ENCODE measurements at places on chromosomes 7 and 10.

GRCh38 chr7:113774182-113774807 is 144.5 kb downstream of the PPP1R3A start:
- DNase-seq, result peak; percentile 18

DNA sequence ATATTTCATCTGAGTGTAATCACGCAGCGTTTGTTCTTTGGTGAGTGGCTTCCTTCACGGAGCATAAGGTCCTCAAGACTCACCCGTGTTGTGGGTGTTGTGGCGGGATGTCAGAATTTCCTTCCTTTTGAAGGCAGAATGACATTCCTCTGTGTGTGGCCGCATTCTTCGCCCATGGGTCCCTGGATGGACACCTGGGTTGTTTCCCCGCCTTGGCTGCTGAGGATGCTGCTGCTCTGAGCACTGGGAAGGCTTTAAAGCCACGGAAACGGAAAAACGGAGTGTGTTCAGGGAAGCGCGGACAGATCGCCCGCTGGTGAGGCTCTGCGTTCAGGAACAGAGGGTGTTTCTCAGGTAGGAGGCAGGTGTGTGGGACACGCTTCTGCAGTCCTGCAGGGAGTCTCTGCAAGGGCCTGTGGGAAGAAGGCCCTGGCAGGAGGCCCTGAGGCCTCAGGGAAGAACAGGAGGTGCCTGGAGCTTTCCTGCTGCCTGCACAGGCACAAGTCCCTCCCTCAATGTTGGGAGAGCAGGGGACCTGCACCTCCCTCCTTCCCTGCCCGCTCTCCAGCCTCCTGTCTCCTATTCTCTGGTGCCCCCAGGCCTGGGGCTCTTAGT is 35.7 kb upstream of the SHH start:
- no peak for DNase-seq

DNA sequence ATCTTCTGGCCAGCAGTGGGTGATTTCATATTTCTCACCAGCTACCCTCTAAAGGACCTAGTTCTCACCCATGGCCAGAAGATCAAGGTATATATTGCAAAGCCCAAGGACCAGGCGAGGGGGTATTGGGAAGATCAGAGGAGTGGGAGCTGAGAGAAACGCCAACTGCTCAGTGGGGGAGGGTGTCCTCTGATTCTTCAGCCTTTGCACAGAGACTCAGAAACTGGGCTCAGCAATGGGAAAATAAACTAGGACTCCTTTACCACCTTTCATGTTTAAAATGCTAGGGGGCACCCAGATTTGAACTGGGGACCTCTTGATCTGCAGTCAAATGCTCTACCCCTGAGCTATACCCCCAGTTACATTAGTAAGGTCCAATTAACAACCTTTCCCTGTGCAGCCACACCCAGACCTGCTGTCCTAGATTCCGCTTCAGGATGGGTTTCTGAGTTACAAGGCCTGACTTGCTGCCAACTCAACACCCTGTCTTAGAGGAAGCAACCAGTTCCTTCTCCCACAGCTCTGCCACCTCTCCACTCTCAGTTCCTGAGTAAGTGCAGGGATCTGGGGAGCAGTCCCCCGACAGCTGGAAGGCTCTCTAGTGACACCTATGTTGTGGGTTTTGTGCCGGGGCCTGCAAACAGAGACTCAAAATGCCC is 93.5 kb downstream of the ZNF783 start:
- DNase-seq, result peak; percentile 95

GRCh38 chr7:151244841-151245346 is 3.6 kb downstream of the SMARCD3 start:
- DNase-seq, result no peak

DNA sequence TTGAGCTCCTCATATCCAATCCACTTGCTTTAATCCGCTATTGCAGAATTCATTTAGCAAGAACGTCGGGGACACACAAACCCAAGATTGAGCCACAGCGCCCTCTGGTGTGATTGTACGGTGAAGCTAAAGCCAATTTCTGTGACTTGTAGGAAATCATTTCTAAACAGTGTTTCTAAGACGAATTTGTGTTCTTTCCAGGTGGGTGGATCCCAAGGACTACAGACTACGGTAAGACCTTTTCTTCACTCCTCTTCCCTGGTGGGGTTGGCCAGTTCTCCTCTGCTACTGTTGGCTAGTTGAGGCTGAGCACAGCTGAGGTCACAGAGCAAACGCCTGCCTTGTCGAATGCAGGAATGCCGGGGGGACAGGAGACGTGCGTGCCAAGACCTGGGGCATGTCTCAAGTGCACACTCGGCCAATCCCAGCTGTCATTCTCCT is 5.2 kb downstream of the DMBT1 start:
- DNase-seq, result peak; percentile 62

- DNase-seq, result peak; percentile 46
Measured at GRCh38 chr7:130929896-130930659, 196.1 kb upstream of the KLF14 start.

GRCh38 chr7:46444256-46444655 is 523.2 kb upstream of the IGFBP3 start:
- no peak for DNase-seq

GRCh38 chr7:39624935-39625694 is 1.7 kb downstream of the RALA start:
- no peak for DNase-seq

GRCh38 chr7:132072165-132072564 is 504.1 kb downstream of the PLXNA4 start:
- no peak for DNase-seq

DNA sequence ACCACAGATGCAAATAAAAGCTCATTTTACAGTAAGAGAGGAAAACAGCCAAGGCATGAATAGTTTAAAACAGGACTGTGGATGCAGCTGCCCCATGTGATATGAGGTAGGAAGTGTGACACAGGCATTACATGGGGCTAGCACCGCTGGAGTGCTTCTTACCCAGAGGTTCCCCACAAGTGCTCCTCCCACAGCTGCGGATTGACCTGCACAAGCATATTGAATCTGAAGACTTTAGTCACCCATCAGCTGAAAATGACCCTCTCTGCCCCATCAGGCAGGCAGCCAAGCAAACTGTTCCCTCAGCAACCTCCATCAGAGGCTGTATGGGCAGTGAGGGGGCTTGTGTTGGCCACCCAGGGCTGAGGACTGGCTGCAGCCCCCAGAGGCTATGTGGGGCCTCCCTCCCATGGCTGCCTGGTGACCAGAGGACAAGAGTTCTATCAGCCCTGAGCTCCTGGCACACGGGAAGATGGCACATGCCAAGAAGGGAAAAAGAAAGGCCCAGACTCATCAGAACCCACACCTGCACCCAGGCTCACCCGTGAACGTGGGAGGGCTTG is 98.7 kb downstream of the TCERG1L start:
- no peak for DNase-seq

- no peak for DNase-seq
Measured at GRCh38 chr10:107481224-107481623, 316.7 kb upstream of the SORCS1 start.

DNA sequence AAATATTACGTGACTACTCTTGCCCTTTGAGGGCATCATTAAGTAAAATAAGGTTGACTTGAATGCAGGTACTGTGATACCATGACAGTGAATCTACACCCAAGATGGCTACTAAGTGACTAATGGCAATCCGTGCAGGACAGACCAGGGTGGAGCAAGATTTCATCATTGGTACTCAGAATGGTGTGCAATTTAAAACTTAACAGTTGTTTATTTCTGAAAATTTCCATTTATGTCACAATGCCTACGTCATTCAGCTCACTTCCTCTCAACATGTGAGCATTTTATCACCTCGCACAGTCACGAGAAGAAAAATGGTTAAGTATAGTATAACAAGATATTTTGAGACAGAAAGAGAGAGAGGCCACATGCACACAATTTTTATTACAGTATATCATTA is 50.3 kb upstream of the MET start:
- no peak for DNase-seq

GRCh38 chr7:83313931-83314330 is 151.2 kb upstream of the PCLO start:
- no peak for DNase-seq

DNA sequence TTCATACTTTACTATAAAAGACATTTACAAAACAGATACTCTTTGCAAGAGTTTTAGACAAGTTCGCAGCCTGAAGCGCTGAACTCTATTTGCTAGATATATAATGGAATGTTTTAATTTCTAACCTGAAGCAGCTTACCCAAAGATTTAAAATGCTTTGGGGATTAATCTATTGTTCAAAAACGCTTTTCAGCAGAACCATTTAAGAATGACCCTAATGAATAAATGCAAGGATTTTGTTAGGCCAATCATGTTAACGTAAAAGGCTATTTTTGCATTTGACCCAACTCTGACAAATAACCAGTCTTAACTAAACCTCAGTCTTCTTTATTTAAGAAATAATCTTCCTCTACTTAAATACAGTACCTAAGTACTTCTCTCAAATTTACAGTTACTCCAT is 406.7 kb upstream of the POT1 start:
- DNase-seq, result no peak

DNA sequence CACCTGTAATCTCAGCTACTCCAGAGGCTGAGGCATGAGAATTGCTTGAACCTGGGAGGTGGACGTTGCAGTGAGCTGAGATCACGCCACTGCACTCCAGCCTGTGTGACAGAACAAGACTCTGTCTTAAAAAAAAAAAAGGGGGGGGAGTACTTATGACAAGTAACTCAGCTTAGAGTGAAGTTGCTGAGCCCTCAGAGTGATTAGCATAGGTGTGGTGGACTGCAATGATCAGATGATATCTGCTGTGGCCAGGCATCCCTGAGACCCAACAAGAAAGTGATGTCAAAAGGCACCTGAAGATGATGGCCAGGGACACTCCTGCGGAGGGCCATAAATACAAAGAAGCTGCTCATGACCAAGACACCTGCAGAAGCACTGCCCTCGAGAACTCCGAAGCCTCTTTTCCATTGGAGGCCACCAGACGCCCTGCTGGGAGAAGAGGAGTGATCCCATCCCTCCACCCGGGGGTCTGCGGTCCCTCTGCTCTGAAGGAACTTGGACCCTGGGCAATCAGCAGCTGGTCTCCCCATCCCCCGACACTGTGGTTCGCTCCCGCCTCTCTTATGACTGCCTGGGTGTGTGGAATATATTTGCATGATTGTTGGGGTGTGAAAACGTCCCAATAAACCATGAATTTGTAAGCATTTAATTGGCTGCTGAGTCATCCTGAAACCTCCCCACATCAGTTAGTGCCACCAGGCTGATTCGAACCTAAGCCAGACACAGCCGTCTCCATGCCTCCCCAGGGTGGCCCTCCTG is 46.0 kb downstream of the RASGEF1A start:
- DNase-seq, result no peak

GRCh38 chr10:59801171-59801570 is 47.9 kb upstream of the MRLN start:
- DNase-seq, result no peak

- no peak for DNase-seq
Measured at GRCh38 chr7:149081914-149082313, 8.6 kb downstream of the ZNF786 start.

DNA sequence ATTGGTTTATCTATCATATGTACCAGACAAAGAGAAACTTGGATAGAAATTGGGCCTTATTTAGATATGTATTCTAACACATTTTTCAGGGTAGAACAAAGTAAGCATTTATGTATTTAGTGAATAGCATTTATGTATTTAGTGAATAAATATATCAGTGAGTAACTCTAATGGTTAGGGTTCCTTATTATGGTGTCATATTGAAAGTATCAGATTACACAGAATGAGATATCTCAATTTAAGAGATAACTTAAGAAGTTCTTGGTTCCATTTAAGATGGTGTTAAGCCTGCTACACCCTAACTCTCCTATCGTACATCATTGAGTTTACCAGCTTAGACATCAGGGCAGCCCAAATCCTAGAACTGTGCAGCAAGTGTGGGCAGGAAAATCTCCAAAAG is 35.9 kb upstream of the DMTF1 start:
- DNase-seq, result no peak

DNA sequence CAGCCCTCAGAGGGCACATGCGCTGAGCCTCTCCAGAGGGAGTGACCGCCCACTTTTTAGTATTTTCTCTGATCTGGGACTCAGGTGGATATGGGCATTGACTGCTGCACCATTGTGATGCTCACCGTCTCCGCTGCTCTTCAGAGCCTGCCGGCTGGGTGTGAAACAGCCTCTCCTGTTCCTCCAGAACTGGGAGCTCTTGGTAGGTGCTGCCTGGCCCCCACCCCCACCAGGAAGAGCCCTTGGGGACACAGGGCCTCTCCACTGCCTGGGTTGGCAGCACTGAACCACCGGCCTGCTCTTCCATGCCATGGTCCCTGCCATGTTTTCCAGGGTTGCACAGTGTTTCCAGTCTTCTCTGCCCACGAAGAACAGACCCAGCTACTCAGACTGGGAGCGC is 36.3 kb downstream of the ARHGAP22 start:
- no peak for DNase-seq

- DNase-seq, result no peak
Measured at GRCh38 chr7:71320916-71321315, 189.0 kb downstream of the GALNT17 start.

DNA sequence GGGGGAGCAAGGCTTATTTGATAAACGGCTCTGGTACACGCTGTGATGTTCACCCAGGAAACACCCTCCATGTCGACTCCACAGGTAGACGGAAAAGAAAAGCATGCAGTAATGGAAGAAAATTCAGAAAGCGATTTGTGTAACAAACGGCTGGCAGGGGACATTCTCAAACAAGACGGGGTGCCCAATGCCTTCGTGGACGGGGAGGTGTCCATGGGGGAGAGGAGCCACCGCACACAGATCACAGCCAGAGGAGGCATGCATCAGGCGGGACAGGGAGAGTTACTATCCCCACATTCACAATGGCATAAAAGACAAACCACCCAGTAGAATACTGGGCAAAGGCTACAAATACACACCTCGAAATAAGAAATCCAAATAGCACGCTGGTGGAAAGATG is 20.1 kb downstream of the CNPY1 start:
- DNase-seq, result no peak

DNA sequence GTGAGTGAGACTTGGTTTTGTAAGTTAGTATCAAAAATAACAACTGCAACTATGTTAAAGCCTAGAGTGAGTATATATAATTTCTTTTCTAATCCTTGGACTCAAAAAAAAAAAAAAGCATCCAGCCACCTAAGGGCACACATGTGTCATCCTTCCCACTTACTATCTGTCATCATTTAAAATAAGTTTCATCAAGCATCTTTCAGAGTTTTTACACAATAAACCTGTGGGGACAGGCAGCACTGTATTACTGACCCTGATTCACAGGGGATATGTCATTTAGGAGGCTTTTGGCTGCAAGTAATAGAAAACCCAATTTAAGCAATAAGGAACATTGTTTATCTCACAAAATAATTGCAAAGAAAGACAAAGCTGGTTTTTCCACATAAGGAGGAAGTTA is 32.3 kb upstream of the OSBPL3 start:
- no peak for DNase-seq

DNA sequence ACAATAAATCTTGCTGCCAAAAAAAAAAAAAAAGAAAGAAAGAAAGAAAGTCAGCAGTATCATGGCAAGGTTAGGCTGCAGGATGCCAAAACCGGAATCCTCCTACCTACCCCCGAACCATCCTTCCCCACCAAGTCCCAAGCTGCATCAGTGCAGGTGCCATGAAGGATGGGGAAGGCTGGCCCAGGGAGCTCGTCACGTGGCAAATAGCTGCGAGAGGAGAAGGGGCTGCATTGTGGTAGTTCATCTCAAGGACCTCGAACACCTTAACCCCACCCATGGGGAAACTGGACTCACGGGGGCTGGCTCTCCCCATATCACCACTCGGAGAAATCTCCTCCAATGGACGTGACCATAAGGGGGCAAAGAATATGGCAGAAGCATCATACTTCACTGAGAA is 86.2 kb downstream of the TACC2 start:
- DNase-seq, result no peak

All from PC-9 (cell line).